IMR-90 (cell line): ENCODE measurements at places on chromosomes 6 and 20. TPM values are rescaled to one million over a fixed set of nuclear protein-coding genes. Genes with fewer than 3 reads are reported as not detected.

DNA sequence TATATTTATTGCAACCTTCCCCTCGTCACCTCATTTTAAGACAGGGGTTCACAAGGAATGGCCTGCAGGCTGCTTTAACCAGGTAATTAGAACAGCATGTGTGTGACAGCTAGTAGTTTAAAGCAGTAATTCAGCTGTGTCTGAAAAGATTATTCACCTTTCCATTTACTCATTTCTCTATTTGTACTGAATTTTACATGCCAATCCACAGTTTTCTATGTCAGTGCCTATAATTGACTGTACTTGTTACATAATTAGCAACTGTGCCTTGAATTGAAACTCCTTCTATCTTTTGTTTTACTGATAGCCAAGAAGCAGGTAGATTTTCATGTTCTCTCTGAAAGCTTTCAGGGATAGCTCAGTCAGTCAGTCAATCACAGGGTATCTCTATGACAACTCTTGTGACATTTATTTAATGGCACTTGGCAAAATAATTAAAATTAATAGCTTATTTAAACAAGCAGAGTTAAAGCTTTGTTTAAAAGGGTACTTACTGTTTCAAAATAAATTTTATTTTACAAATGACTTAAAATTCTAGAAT is 214.0 kb downstream of the ZFAND3 start:
- no peaks in the 10 kb centered on the region for H3K27me3 ChIP-seq
- no peaks in the 10 kb centered on the region for H3K36me3 ChIP-seq
- no peak overlapping the region for H3K4me3 ChIP-seq
- DNase-seq, result no peak

DNA sequence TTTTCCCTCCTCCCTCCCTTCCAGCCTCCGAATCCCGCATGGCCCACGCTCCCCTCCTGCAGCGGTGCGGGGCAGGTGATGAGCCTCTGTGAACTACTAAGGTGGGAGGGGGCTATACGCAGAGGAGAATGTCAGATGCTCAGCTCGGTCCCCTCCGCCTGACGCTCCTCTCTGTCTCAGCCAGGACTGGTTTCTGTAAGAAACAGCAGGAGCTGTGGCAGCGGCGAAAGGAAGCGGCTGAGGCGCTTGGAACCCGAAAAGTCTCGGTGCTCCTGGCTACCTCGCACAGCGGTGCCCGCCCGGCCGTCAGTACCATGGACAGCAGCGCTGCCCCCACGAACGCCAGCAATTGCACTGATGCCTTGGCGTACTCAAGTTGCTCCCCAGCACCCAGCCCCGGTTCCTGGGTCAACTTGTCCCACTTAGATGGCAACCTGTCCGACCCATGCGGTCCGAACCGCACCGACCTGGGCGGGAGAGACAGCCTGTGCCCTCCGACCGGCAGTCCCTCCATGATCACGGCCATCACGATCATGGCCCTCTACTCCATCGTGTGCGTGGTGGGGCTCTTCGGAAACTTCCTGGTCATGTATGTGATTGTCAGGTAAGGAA is at the start of gene OPRM1:
Gene OPRM1 (plus strand): TSS at position 10 of the 612 bp plus-strand sequence. CDS start 305 bp downstream, at position 315.
- no peaks in the 10 kb centered on the region for H3K4me1 ChIP-seq
- no peaks in the 10 kb centered on the region for H3K36me3 ChIP-seq
- DNase-seq, result no peak
- no peaks in the 10 kb centered on the region for H3K27me3 ChIP-seq

DNA sequence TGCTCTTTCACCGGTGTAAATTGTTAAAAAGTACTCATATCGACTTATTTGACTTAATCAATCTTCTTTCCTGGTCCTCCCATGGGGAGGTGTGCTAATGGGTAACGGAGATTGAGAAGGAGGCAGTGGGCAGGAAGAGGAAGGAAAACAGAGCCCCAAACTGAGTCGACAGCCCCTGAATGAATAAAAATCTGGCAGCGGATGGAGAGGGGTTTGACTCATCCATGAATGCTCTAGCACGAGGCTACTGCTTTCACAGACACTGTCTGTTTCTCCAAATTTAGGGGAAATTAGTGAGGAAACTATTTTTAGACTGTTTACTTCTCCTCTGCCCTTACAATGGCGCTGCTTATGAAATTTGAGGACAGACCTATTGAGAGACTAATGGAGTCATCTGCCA is 142.2 kb upstream of the ATXN1 start:
- no peaks in the 10 kb centered on the region for H3K27me3 ChIP-seq
- no peak overlapping the region for H3K4me3 ChIP-seq
- peak overlapping the region; percentile 39 for H3K27ac ChIP-seq
- 0 out of 2 replicates have a peak, but pooled peaks cover 6% of the 10 kb centered on the region for H3K4me1 ChIP-seq
- no peaks in the 10 kb centered on the region for H3K36me3 ChIP-seq

- H3K27ac ChIP-seq, result no peak overlapping the region
- H3K4me3 ChIP-seq, result peak overlapping the region; percentile 90; the same call in 1 of the 2 replicates
These were observed 1.8 kb downstream of the CHMP4B start for GRCh38 chr20:33812908-33813462.

- H3K27ac ChIP-seq, result no peak overlapping the region
- H3K4me3 ChIP-seq, result no peak overlapping the region
- H3K4me1 ChIP-seq, result no peaks in the 10 kb centered on the region
These were observed 308.8 kb upstream of the SOX4 start for GRCh38 chr6:21284706-21285105.

GRCh38 chr6:3888153-3888957 is 39.2 kb downstream of the FAM50B start:
- H3K4me3 ChIP-seq, result no peak overlapping the region
- H3K4me1 ChIP-seq, result peaks cover 8% of the 10 kb centered on the region
- no peaks in the 10 kb centered on the region for H3K36me3 ChIP-seq
- H3K27me3 ChIP-seq, result peaks cover 5% of the 10 kb centered on the region; the same call in 1 of the 2 replicates
- H3K27ac ChIP-seq, result no peak overlapping the region

GRCh38 chr20:1912053-1912452 is 16.8 kb downstream of the SIRPA start:
- H3K4me3 ChIP-seq, result no peak overlapping the region
- DNase-seq, result no peak
- no peaks in the 10 kb centered on the region for H3K27me3 ChIP-seq
- H3K36me3 ChIP-seq, result peaks cover 28% of the 10 kb centered on the region

GRCh38 chr20:24146231-24146634 is 157.7 kb upstream of the GGTLC1 start:
- H3K4me3 ChIP-seq, result no peak overlapping the region
- DNase-seq, result no peak
- H3K4me1 ChIP-seq, result no peaks in the 10 kb centered on the region

GRCh38 chr20:10739566-10739965 is 65.8 kb upstream of the JAG1 start:
- no peaks in the 10 kb centered on the region for H3K27me3 ChIP-seq
- no peak overlapping the region for H3K27ac ChIP-seq
- H3K4me1 ChIP-seq, result peaks cover 8% of the 10 kb centered on the region
- peak overlapping the region; percentile 32; the same call in 1 of the 2 replicates for H3K4me3 ChIP-seq
- no peak for DNase-seq

The TSPO2 gene
- total RNA-seq, result not detected in 2 replicates

The SUN5 gene
- not detected in 2 replicates for total RNA-seq

The NMBR gene
- total RNA-seq, result not detected in 2 replicates

The THEMIS gene
- under 0.01 TPM in 1 of 2 replicates, not detected in the other for total RNA-seq

The SIRPB2 gene
- total RNA-seq, result not detected in 2 replicates

The TNFRSF21 gene
- total RNA-seq, result 2.5 and 2.9 TPM in 2 replicates
